ENCODE measurements at places on chromosomes 7 and 10.

GRCh38 chr7:51067757-51068156 is 248.9 kb downstream of the COBL start:
- peak; percentile 89 for DNase-seq

GRCh38 chr7:51634025-51634424 is 317.4 kb upstream of the COBL start:
- no peak for DNase-seq

DNA sequence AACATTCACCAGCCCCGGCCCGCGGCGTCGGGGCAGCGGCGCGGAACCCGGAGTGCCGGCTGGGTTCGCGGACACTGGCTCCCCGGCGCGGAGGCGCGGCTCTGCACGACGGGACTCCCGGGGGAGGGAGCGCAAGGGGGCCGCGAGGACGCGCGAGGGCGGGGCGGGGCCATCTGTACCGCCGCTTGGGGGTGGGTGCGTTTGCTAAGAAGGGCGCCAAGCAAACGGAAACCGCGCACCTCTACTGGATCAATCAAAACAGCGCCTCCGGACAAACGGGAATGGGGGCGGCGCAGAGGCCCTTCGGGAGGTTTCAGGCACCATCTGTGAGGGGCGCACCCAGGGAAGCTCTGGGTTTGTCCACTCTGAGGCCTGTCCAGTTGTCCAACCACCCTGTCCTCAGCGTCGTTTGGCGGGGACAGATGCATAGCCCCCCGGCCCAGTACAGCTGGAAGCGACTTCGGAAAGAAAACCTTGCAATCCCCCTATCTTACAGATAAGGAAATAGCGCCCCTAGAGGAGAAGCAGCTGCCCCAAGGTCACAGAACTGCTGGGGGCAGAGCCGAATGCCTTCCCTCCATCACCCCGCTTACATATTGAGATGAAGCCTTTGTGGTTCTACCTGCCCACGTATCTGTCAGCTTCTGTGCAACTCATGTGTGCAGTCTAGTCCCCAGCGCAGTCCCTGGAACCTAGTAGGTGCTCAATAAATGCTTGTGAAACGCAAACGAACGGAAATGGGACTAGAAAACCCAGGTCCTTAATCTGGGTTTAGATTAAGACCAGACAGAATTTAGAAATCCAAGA is 10.7 kb upstream of the SLIT1 start:
- peak; percentile 67 for DNase-seq

DNA sequence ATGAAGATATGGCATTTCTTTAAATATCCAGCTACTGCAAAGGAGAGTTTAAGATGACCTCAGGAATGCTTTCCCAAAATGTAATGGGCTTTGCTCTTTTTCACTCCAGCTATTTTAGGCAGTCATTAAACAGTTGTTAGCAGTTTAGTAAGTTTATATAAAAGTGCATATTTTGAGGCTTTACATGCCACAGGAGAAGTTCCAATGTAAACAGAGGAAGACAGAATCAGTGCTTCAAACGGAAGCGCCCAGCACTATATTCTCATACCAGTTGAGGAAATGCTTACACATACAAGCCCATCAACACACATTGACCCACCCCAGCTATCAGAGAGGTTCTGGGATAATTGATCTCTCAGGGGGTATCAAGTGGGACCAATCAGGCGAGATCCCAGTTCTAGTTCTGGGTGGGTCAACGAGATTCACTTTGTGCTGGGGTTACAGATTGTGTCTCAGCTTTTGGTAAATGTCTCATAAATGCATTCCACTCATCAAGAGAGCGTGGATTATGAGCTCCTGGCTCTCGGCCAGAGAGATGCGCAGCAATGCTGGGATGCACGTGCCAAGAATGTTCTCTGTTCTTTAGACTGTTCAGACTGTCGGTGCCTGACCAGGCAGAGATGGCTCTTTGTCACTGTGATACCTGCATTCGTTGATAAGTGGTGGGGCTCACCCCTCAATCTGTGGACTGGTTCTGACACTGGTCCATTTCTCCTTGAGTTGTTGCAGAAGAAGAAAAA is 55.0 kb downstream of the CACNB2 start:
- peak; percentile 60 for DNase-seq

DNA sequence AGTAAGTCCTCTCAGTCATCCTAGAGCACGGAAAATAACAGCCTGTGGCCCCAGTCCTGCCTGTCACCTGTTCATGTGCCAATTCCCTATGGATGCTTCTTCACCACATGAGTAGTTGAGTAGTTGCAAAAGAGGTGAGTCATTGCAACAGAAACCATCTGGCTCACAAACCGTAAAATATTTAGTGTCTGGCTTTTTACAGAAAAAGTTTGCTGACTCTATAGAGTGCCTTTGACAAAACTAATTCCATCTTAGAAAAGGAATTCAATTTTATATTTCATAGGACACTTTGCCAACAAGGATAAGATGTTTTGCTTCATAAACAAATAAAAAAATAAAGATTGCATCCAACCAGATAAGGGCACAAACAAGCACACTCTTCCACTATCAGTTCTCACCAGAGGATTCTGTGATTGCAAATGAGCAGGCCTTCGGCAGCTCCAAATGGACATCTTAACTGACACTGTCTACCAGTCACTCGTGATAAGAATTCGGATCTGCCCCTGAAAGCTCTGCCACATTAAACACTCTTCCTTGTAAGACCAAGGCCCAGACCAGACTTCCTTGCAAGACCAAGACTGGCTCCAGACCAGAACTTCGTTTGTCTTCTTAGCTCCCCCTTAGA is 242.7 kb upstream of the SEMA3C start:
- DNase-seq, result peak; percentile 92

DNA sequence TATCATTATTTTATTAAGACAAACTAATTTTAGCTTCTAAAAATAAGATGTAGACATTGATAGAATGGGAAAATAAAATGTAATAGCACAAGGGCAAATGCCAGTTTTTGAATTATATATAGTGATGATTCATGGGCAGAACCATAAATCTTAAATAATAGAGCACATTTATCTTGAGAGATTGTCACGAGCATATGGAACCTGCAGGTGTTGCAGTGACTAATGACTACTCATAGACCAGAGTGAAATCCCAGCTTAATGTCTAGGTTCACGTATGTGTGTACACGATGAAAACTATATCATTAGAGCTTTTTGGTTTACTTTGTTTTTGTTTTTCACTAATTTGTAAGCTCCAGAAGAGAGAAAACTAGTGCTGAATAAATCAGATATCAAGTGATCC is 150.2 kb upstream of the CACNA2D1 start:
- no peak for DNase-seq

DNA sequence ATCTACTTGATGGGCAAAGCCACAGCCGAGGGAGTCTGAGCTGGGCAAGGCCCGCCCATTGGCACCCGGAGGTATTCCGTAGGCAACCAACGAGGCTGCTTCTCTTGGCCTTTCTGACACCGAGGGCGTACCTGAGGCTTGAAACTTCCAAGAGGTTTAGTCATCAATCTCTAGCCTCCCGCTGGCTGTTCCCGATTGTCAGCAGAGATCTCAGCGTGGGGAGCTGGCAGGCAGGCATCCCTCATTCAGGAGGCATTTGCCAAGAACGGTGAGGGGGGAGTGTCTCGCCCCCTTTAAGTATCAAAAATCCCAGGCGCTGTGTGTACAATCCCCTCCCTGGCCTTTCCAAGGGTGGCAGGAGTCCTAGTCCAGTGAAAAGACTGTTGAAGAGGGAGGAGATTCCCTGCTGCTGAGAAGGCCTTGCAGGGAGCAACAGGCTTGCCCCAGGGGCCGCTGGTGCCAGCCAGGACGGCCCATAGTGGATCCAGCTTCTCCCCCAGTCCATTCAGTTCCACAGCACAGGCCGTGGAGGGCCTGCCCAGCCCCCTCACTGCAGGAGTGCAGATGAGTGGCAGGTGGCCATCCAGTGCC is 39.7 kb downstream of the OAT start:
- DNase-seq, result no peak
